ENCODE measurements at places on chromosomes 16 and 17.

GRCh38 chr17:65409381-65409780 lies 152.1 kb downstream of the AXIN2 start:
- DNase-seq = no peak

GRCh38 chr17:47810200-47810821 lies 11.3 kb downstream of the OSBPL7 start:
- DNase-seq = no peak

DNA sequence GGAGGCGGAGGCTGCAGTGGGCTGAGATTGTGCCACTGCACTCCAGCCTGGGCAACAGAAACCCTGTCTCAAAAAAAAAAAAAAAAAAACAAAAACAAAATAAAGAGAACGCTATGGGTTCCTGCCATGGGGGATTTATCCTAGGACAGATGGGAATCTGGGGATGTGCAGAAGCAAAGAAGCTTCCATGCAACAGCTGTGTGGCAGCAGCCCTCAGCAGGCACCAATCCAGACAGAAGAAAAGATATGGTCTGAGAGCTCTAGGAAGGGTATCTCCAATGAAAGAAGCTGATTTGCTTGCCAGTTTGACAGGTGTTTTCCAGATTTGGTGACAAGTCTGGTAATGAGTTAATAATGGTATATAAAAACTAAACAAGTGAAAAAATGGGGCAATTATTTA lies 11.6 kb downstream of the MYO19 start:
- DNase-seq = no peak

- DNase-seq = no peak
These were observed 7.0 kb downstream of the IL34 start for GRCh38 chr16:70653406-70653805.

DNA sequence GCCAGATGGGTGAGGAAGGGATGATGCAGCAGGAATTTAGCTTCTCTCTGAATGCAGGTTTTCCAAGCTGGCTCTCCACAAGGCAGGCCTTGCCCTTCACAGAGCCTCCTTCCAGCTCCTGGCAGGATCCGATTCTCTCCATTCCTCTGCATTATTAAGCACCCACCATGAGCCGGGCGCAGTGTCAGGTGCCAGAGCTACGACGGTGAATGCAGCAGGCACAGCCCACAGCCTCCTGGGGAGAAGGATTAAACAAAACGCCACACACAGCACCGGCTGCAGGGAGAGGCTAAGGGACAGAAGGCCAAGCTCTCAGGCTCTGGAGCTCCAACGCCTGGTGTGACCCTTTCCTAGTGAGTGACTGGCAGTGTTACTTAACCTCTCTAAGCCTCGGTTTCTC lies 7.1 kb upstream of the MT2A start:
- no peak for DNase-seq

GRCh38 chr17:46732160-46732559 lies 86.3 kb downstream of the WNT3 start:
- DNase-seq = no peak

GRCh38 chr17:37361543-37361942 lies 14.2 kb upstream of the C17orf78 start:
- no peak for DNase-seq

Measured in left hindlimb (tissue), 1 donor.